Fibroblast of upper back skin (primary cell): ENCODE measurements at places on chromosomes 5 and 9.

DNA sequence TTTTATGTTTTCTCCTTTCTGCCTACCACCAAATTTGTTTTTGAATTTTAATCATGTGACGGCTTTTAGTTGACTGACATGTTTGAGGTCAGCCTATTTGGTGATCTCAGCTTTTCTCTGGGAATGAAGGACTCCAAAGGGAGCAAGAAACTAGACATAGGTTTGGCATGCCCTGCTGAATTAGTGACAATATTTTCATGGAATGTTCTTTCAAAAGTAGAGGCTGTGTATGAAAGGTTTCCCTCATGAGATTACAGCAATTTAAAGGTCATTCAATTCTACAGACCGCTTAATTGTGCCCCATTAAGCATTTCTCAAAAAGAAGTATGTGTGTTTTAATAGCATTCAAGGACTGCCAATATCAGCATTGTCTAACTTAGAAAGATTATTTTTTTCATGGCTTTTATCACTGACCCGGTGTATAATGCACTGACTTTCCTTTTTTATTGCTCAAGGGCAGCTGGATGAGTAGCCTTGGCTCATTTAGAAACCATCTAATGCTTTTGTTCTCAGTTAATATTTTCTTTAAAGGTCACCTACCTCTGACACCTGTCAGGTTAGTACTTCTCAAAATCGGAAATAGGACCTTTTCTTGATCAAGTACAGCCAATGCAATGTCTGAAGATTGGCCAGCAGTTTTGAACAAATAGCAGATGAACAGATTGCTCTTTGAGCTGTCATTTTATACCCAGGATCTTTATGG lies 8.1 kb upstream of the MLLT3 start:
- DNase-seq = no peak

DNA sequence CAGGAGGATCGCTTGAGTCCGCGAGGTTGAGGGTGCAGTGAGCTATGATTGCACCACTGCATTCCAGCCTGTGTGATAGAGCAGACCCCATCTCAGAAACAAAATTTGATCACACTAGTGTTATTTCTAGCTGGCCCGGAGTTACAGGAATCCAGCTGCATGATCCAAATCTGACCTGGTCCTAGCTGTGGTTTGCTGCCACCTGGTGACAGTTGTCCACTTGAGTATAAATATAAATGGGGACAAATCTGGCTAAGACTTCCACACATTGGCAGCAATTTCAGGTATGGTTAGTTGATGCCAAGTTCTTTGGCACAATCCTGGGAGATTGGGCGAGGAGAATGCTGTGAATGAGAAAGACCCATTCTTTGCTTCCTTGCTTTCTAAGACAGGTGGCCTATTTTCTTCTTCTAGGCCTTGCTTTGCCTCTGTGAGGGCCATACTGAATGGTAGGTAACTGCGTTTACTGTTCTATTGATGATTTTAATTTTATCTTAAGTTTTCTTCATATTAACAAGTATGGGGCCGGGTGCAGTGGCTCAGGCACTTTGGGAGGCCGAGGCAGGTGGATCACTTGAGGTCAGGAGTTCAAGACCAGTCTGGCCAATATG lies 35.4 kb downstream of the UBE2R2 start:
- DNase-seq = peak; percentile 36

GRCh38 chr9:120438111-120438510 lies 141.9 kb downstream of the CDK5RAP2 start:
- no peak for DNase-seq

- DNase-seq = no peak
These were observed 65.9 kb downstream of the CWC27 start for GRCh38 chr5:64834611-64835010.

GRCh38 chr9:23581931-23582330 lies 244.1 kb downstream of the ELAVL2 start:
- DNase-seq = no peak

- peak; percentile 1 for DNase-seq
These were observed 40.9 kb downstream of the PSIP1 start for GRCh38 chr9:15469862-15470261.

GRCh38 chr9:131473198-131473885 lies 29.4 kb upstream of the POMT1 start:
- DNase-seq = no peak

DNA sequence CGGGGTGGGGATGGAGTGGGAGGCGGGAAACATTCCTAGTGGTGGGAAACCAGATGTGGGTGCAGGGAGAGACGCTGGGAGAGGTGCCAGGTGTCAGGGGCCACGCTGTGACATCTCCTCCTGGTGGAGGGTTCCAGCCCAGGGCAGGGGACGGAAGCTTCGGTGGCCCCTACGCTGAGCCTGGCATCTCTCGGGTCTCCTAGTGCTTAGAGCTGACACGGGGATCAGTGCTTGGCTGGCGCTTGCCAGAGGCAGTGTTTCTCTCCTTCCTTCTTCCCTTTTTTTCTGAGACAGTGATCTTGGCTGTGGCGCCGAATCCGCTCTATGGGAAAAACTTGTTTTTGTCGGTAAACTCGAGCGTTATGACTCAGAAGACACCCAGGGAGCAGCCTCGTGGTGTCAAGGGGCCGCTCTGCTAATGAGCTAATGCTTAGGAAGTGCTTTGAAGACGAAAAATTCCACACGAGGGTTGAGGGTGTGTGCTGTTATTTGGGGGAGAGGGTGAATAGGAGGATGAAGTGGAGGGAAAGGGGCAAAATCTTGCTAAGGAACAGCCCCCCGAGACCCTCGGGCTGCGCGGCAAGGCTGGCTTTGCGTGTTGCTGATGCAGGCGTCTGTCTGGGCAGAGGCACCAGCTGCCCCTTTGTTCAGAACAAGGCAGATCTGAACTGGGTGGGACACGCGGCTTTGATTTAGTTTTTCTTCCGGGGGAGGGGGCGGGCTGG lies 20.4 kb upstream of the IER5L start:
- peak; percentile 79 for DNase-seq

DNA sequence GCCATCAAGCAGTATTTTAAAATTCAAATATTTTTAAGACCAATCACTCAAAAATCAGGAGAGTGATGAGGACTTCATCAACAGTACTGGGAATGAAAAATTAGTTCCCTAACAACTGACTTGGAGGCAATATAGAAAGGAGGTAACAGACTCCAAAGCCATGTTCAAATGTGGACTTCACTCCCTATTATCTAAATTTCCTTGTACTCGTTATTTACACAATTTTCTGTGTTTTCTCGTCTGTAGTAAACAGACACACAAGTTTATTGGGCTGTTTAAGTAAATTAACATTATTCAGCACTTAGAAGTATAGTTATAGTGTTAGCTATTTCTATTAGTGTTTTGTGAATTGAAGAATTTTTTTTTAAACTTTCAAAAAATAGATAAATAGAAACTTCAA lies 159.5 kb upstream of the FTMT start:
- DNase-seq = no peak

GRCh38 chr9:14306672-14307660 lies 7.0 kb downstream of the NFIB start:
- no peak for DNase-seq

GRCh38 chr5:44275908-44276307 lies 113.3 kb downstream of the FGF10 start:
- DNase-seq = no peak

DNA sequence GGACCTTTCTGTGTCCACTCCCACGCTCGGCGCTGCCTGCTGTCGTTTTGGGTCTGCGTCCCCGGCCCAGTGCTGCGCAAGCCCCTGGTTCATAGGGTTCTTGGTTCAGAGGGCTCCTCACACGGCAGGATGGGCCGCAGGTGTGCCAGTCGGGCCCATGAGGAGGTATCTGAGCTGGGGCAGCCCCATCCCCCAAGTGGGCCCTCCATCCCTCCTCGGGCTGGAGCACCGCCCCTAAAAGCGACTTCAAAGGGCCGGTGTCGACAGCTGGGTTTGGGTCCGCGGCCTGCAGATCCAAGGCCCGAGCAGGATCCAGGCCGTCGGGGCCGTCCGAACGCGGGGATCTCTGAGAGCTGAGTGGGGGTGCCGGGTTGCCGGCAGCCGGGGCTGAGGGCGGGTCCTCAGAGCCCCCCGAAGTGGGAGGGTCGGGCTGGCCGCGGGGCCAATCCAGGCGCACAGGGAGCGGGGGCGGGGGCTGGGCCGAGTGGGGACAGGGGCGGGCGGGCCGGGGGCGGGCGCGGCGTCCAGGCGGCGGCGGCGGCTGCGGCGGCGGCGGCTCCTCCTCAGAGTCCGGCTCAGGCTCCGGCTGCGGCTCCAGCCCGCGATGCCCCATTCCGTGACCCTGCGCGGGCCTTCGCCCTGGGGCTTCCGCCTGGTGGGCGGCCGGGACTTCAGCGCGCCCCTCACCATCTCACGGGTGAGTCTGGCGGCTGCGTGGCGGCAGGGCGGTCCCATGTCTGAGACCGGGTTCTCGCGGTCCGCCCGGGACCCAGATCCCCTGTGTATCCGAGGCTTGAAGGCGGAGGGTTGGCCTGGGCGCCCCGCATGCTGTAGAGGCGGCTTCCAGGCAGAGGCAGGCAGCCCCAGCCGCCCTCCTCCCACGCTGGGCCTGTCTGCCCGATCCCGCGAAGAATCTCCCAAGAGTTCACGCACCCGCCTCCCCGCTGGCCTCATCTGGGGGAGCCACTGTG lies at the start of gene PDLIM4:
TSS of gene PDLIM4 (plus strand) at position 566 of the 971 bp plus-strand sequence. CDS start at position 605, 39 bp downstream.
- peak; percentile 61 for DNase-seq

GRCh38 chr5:56873056-56873455 lies 36.3 kb upstream of the SETD9 start:
- DNase-seq = no peak

DNA sequence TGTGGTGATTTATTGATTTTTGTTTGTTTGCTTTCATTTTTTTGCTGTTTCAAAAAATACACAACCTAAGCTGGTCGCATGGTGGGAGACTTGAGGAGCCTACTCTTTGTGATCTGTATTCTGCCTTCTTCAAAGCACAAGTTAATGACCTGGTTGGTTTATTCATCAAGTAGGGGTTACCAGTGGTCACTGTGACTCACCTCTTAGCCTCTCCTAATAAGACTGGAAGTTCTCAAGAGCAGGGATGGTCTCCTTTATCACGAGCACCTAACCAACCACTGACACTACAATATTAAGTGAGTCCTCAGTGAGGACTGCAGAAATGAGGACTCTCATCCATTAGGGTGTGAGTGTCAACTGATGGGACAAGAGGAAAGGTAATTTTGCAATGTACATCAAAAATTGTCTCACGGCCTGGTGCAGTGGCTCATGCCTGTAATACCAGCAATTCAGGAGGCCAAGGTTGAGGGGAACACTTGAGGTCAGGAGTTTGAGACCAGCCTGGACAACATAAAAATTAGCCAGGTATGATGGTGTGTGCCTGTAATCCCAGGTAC lies 13.6 kb upstream of the MTMR12 start:
- no peak for DNase-seq

DNA sequence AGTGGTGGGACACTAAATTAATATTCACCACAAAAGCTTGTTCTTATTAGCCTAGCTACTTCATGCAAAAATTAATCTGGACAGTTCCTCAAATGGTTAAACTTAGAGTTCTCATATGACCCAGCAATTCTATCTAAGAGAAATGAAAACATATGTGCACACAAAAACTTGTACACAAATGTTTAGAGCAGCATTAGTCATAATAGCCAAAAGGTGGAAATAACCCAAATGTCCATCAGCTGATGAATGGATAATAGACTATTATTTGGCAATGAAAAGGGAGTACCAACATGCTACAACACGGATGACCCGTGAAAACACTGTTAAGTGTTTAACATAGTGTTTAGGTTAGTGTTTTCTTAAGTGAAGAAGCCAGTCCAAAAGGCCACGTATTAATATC lies 32.8 kb upstream of the TNIP1 start:
- DNase-seq = no peak

DNA sequence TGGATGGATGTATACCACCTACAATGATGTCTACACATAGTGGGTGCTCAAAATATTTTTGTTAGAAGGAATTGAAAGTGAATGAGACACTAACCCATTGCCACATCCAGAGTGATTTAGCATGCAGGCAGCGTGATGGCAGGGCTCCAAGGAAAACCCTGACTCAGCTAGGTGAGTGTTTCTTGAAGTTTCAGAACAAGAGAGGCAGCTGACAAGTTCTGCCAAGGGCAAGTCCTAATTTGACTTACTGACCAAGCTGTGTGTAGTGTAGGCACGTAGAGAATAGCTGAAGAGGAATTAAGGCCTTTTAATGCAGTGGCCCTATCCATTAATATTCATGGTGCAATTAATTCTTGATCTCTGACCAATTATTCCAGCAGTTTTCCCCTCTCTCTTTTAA lies 107.8 kb upstream of the ATP10B start:
- DNase-seq = peak; percentile 31

GRCh38 chr9:19631181-19631580 lies 157.7 kb downstream of the SLC24A2 start:
- no peak for DNase-seq

GRCh38 chr5:26339576-26339975 lies 698.8 kb downstream of the CDH9 start:
- DNase-seq = no peak

GRCh38 chr5:159515197-159515596 lies 184.9 kb upstream of the IL12B start:
- DNase-seq = no peak

- DNase-seq = peak; percentile 52
These were observed 17.8 kb downstream of the NANS start for GRCh38 chr9:98074115-98074990.

DNA sequence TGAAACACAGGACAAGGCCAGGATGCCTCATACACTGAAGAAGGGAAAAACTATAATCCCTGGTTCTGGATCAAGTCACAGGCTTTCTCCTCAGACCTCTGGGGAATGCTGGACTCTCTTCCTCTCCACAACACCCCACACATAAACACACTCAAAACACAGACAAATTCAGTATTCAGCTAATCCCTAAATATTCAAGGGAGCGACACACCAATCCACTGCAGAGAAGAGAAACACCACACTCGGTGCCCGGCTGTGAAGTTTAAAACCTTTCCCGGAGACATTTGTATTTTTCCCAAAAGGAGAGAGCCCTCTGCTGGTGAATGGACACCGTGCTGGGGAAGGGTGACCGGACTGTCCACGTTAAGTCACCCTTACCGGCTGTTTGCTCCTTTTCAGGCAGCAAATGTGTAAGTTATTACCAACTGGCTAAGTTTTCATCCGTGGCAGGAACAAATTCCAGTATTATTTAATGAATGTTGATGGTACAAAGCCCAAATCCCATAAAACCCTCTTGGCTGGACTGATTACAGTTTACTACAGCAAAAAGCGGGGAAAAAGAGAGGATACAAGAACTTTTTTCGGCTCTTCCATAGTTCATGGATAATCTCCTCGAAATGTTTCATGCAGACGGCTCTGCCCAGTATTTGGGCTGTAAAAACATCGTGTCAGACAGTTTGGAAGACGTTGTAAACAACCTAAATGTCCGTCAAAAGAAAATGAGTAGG lies 130.9 kb upstream of the SLC30A5 start:
- DNase-seq = peak; percentile 62
